ENCODE measurements at places on chromosomes 7 and 10.
A peak's percentile ranks its signal among the peaks of the same experiment; 100 is the strongest.

DNA sequence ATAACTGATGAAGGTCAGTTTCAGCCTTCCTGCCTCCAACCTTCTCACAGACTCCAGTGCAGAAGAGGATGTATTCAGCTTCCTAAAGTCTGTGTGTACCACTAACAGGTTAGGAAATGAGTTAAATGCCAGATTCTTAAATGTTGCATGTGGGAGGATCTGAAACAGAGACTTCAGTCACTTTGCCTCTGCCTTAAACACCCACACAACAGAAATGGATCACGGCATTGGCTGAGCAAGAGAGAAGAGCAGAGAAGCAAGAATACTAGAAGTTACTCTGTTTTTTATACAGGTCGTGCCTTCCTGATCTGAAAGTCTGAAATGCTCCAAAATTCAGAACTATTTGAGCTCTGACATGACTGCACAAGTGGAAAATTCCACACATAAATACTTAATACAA lies 98.9 kb upstream of the ARHGAP21 start:
- DNase-seq: no peak

DNA sequence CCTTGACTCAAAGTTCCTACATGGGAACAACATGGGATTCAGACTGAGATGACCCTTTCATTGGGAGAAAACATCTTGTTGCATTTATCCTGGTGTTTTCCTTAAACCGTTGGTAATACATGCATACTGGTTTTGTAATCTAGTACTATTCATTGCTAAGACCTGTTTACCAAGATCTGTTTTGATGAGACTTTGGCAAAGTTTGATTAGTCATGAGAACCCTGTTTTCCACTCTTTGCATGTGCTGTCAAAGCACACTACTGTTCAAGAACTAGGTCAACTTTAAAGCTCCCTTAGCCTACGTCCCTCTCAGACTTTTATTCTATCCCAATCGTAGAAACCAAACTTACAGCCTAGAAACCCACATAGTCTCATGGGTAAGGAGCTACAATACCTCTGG lies 650.9 kb downstream of the GATA3 start:
- DNase-seq: no peak

- no peak for DNase-seq
These were observed 101.2 kb upstream of the TRIM24 start for GRCh38 chr7:138358850-138359341.

GRCh38 chr7:115216652-115217051 lies 294.8 kb downstream of the MDFIC start:
- DNase-seq: no peak

GRCh38 chr7:100019908-100020307 lies 4.5 kb downstream of the ZKSCAN1 start:
- no peak for DNase-seq

GRCh38 chr10:323651-324293 lies 188.5 kb downstream of the ZMYND11 start:
- peak; percentile 93 for DNase-seq

DNA sequence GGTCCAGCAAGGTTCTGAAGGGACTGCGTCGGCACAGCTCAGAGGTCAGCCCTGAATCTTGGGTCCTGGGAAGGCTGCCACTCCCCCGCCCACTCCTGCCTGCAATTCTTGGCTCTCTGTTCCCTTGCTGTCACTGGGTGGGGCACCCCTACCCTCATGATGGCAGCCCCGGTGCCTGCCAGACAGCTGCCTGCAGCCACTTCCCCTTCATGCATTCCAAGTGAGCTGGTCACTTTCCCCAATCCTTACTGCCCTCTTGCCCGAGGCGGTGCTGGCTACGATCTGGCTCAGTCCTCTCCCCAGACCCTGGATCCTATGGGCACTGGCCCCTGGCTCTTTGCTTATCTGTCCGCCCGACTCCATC lies 14.2 kb downstream of the MYL10 start:
- no peak for DNase-seq

DNA sequence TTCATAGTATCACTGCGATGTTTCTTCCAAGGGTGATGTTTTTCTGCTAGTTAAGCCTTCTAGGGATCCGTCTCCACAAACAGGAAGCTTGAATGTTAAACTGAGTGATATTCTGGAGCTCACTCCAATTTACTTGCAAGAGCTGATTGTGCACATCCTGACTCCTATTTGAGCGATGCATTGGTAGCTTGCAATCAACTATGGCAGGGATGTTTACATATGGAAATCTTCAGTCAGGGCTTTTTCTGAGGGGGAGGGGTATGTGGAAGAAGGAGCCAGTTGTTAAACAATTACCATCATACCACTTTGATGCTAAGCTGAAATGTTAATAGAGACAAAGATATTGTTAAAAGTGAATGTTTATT lies 43.2 kb upstream of the NXPH1 start:
- DNase-seq: no peak

- DNase-seq: no peak
These were observed 107.0 kb upstream of the PRSS1 start for GRCh38 chr7:142642316-142642715.

DNA sequence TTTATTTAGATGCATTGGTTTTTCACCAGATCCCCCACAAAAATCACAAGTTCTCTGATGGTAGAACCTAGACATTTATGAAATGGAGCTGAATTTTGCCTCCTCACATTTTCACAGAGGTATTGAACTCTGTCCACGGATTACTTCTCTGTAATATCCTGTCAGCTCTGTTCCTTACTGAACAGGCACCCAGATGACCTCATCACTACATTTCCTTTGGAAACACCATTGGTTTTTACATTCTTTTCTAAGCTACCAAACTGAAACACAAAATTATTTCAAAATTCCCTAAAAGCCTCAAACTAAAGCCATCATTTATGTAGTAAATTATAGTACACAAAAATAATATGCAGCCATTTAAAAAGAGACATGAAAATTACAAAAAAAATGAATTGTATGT lies 98.3 kb upstream of the KCNIP2 start:
- no peak for DNase-seq

GRCh38 chr10:92410501-92410900 lies 119.5 kb downstream of the MARCHF5 start:
- no peak for DNase-seq

- DNase-seq: no peak
These were observed 147.0 kb downstream of the HBP1 start for GRCh38 chr7:107315716-107316220.

DNA sequence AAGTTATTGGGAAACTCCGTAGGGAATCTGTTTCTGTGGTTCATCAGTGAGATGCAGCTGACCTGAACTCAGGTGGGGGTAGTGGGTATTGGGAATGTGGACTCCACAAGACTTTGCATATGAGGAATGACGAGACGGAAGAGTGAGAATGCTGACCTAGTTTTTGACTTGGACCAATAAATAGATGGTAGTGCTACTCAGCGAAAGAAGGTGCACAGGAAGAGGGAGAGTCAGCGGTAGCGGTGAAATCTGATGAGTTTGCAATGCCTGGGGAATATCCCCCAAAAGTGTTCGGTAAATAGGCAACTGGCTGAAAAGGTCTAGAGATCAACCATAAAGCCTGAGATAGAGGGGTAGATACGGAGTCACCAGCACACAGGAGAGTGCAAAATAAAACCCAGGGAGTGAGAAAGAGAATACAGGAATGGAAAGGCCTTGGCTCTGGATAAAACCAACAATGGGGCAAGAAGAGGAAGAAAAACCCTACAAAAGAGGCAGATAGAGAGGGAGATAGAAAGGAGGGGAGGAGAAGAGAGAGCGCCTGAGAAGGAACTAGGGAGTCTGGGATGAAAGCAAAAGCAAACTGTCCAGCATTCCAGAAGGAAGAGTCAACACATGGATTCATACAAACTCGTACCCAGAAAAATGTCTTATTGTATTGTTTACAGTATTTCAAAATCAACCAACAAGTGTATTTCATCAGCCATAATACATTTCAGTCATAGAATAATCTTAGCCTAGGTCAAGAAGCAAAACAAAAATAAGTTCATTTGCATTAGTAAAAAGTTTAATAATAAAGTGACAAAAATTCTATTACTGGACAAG lies 5.4 kb downstream of the ARHGAP21 start:
- peak; percentile 54 for DNase-seq

- no peak for DNase-seq
These were observed 228.1 kb downstream of the ACTR3B start for GRCh38 chr7:152987656-152988055.

DNA sequence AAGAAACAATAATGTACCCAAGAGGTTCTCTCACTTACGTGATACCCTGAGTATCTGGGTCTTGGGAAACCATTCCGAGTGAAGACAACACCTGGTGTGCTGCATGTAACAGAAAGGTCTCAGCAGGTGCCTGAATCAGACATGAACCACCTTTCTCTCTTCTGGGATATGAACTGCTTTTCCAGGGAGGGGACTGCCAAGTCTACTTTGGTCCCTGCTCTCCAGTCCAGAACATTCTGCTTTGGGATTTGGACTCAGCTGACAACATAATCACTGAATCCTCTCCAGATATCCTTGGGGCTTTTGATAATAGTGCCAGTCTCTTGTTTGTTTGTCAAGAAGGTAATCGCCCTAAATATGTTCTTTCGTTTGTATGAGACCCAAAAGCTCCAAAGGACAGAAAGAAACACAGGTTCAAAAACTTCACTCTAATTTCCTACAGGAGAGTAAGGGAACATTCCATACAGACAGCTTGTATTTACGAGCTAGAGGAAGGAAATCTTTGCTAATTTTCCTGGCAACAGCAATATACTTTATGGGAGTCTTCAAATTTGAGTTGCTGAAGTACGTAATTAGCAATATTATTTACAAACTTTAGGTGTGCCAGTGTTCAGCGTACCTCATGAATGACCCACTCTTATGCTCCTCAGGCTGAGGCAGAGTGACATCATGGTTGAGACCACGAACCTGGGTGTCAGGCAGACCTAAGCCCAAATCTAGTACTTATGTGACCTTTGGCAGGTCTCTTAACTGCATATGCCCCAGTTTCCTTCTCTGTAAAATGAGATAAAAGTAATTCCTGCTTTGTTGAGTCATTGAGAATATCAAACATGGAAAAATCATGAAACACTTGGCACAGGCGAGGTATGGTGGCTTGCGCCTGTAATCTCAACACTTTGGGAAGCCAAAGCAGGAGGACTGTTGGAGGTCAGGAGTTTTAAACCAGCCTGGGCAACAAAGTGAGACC lies 5.4 kb downstream of the ABLIM1 start:
- no peak for DNase-seq

- DNase-seq: no peak
These were observed 182.5 kb downstream of the KMT2E start for GRCh38 chr7:105196473-105196872.

- DNase-seq: no peak
These were observed 104.7 kb downstream of the PARD3 start for GRCh38 chr10:34710391-34710751.

DNA sequence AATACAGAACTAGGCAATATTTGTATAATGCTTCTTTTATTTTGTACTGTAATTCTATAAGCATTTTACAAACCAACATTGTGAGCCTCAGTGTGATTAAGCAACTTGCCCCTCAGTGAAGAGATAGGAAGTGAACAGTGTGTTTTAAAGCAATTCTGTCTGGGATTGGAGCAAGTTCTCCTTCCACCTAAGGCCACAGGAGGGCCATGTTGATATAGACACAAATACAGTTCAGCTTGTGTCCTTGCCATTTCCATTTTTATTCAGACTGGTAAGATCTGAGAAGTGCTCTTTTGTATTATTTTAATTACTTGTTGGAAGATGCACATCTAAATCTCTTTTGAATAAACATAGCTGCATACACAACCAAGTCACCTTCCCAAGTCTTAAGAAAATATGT lies 416.3 kb upstream of the COBL start:
- no peak for DNase-seq

DNA sequence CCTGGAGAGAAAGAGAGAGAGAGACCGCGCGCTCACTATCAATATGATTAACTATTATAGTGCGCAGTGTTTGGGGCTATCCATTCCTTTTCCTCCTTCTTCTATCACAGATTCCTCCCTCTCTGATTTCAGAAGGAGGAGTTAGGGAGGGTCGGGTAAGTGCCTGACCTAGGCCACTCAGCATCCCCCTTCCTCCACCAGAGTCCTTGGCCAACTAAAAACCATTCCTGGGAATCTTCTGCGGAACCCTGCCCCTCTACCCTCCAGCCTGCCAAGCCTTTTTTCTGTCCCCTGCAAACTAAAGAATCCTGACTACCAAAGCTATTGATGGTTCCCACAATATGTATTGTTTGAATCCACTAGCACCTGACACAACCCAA lies 256.2 kb upstream of the NFE2L3 start:
- DNase-seq: no peak

- DNase-seq: no peak
These were observed 802.5 kb downstream of the GRM8 start for GRCh38 chr7:126450269-126450671.

DNA sequence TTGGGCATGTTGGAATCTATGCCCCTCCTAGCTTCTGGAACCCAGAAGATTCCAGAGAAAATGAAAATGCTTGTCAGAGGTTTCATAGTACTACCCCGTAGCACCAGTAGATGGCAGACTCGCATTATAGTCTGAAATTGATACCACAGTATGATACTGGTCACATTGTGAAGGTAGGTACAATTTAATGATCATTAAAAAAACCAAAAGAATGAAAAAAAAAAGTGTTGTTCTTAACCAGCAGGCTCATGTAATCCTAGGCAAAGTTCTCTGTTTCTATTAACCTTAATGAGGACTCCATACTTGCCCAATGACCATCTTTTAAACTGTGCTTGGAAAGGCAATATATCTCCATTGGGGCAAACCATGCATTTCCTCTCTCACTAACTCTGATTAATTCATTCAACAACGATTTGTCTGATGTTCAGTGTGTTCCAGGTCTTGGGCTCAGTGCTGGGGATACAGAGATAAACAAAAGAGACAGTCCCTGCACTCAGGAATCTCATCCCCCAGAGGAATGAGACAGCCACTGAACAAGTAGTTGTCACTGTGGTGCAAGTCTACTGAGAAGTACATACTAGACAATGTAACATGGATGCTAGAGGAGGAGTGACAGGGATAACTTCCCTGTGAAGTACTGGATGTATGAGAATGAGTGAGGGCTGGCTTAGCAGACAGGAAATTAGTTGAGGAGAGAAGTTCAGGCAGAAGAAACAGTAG lies 223.5 kb upstream of the PHYHIPL start:
- DNase-seq: no peak

DNA sequence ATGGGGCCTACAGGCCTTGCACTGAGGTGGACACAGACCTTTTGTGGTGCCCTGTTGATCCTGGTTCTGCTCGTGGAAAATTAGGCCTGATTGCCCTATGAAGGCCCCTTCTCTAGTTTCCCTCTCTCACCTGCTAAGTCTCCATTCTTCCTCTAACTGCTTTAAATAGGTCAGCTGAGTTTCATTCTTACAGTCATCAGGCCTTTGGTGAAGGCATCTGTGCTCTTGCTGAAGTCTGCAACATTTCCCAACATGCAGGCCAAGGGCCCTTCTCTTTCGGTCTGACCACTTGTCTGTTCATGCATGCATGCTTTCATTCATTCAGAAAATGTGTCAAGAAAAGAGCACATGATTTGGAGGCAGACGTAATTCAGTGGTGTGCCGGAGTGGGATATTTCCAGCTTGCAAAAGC lies 244.0 kb downstream of the BUB3 start:
- DNase-seq: no peak

- DNase-seq: no peak
These were observed 16.2 kb downstream of the SVIL start for GRCh38 chr10:29618341-29619171.

DNA sequence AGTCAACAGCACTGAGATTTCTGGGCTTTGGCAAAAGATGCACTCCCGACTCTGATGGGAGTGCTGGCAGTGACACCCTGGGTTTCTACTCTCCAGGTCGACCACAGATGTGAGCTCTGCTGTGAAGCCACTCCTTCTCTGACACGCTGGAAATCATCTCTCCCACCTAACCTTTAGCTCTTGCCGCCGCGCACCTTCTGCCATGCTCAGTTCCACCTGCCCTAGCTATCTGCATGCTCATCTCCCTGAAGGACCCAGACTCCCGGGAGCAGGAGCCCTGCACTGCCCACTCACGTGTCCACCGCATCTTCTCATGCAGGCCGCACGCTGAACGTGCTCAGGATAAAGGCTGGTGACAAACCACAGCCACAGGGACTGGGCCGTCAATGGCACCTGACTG lies 174.8 kb downstream of the TNS3 start:
- DNase-seq: no peak
